ENCODE measurements at places on chromosomes 5 and 9.

DNA sequence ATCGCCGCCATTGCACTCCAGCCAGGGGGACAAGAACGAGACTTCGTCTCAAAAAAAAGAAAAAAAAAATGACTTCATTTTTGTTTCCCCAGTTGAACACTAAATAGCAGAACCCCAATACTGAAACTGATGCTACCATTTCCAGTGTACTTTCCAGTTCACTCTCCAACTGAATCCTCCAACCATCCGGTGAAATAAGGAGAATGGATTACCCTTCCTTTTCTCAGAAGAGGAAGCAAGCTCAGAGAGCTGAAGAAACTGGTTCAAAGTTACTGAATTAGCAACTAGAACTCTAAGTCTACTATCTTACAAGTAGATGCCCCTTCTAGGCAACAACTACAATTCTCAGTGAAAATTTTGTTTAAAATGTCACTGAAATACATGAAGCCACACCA lies 3.9 kb downstream of the FAM13B start:
- no peak for DNase-seq

DNA sequence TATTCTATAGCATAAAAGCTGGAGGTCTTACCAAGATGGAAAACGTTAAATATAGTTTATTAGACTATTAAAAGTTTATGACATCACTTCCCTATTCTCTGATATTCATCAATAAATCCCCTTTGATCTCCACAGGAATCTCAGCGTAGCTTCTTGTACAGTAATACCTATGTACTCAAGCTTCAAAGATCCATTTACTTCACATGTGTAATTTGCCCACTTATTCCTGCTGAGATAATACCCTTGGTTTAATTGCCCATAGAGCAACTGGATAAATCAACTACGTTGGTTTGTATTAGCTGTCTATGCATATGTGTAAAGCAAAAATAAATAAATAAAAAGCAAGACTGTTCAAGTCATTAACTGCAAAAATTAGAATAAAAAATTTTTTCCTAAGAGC lies 219.7 kb downstream of the EFNA5 start:
- DNase-seq = no peak

DNA sequence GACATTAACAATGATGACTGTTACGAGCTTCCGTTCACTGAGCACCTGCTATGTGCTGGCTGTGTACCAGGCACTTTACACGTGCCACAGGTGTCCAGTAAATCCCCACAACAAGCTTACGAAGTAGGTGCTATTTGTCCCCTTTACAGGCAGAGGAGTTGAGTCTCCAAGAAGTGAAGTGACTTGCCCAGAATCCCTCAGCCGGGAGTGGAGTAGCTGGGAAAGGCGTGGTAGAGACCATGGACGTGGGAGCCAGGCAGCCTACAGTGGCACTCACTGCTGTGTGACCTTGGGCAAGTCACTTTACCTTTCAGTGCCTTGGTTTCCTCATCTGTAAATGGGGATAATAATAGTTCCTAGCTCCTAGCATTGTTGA lies 669 bp upstream of the AMBP start:
- DNase-seq = no peak

- DNase-seq = no peak
These were observed 9.4 kb upstream of the SLC6A7 start for GRCh38 chr5:150180241-150181026.

- DNase-seq = no peak
These were observed 456.1 kb downstream of the DNAH5 start for GRCh38 chr5:13488254-13488931.

GRCh38 chr9:132896906-132897305 lies 18.2 kb downstream of the SPACA9 start:
- DNase-seq = no peak

DNA sequence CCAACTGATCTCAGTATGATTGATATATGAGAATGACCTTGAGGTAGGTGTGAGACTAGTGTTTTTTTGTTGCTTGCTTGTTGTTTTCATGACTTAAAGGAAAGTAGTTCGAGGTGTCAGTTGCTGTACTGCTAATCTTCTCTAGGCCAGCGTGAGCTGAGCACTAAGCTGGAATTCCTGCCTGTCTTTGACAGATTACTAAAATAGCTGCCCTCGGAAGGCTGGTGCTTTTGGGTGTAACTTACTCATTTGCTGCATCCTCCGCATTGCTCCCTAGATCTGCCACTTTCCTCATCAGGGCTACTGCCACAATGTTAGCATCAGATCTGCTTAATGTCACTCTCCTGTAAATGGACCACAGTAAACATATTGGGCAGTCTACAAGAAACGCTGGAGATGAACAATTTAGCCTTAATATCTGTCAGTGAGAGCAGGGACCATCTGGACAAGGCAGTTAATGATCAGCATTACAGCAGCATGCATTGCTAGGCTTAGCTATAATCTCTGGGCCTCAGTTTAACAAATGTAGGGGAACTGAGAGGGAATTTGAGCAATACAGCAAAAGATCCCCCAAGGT lies 106.6 kb upstream of the CDH6 start:
- no peak for DNase-seq

GRCh38 chr9:99085949-99086948 lies 18.7 kb upstream of the TGFBR1 start:
- DNase-seq = no peak

- no peak for DNase-seq
These were observed 118.4 kb upstream of the MAP3K1 start for GRCh38 chr5:56696900-56697299.

DNA sequence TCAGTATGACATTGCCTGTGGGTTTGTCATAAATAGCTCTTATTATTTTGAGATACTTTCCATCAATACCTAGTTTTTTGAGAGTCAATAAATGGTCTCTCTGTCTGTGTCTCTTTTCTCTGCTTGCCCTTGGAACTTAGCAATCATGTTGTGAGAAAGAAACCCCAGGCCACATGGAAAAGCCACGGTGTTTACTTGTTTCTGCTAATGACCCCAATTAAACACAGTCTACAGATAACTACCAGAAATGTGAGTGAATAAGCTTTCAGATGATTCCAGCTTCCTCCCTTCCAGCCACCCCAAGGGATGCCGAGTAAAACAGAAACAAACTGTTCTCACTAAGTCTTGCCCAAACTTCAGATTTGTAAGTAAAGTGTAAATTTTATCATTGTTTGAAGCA lies 584.9 kb downstream of the MAT2B start:
- no peak for DNase-seq

DNA sequence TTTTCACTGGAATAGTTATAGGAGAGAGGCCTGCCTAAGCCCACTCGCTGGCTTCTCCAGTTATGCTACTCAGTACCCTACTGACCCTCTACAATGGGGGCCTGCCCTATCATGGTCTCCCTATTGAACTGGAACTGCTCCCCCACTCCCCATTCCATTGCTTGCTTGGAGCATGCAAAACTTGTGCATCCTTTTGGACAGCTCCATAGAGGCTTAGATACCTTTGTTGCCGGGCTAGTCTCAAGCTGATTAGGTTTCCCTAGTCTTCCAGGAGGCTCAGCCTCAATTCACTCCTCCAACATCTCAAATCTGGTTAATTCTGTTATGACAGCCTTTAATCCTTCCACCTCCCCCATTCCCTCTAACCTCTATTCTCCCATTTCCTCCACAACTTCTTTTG lies 39.9 kb downstream of the KIF24 start:
- DNase-seq = no peak

DNA sequence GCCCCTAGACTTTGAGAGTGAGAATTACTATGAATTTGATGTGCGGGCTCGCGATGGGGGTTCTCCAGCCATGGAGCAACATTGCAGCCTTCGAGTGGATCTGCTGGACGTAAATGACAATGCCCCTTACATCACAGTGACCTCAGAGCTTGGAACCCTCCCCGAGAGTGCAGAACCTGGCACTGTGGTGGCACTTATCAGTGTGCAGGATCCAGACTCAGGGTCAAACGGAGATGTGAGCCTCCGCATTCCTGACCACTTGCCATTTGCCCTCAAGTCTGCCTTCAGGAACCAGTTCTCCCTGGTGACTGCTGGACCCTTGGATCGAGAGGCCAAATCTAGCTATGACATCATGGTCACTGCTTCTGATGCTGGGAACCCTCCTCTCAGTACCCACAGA lies 1.3 kb downstream of the PCDHGC4 start:
- DNase-seq = no peak

GRCh38 chr5:153543959-153544470 lies 53.5 kb downstream of the GRIA1 start:
- no peak for DNase-seq

DNA sequence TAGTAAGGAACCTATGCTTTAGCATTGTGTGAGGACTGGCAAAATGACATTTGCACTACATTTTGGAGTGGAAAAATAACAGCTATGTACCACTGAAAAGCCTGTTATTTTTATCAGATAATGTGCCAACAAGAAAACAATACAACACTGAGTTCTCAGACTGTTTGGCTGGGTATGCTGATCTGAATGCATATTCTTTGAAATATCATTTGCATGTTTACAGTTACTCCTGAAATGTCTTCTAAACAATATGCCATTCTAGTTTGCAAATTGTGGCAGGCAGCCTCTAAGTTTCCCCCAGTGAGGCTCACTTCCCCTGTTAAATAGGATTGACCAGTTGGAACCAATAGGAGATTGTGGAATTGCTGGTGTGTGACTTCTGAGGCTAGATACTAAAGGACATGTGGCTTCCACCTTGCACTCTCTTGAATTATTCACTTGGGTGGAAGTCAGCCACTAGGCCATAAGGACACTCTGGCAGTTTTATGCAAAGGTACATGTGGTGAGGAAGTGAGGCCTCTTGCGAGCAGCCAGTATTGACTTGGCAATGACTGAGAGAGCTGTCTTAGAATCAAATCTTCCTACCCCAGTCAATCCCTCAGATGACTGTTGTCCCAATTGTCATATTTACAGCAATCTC lies 250.4 kb upstream of the PCSK5 start:
- no peak for DNase-seq

DNA sequence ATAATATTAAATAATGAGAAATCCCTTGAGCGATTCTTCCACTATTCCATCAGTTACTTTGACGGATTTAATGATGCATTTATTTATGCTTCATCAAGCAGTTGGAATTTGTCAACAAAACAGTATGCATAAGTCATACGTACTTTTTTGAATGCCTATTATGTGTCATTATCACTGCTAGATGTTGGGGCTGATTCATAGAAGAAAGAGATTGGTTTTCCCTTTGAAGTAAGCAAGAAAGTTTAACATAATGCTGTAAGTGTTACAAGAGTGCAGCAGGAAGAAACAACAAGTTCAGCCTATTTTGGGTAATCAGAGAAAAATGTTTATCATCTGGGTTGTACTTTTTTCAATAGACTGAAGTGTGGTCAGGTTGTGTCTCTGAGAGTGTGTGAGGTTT lies 121.2 kb upstream of the RANBP3L start:
- peak; percentile 45 for DNase-seq

DNA sequence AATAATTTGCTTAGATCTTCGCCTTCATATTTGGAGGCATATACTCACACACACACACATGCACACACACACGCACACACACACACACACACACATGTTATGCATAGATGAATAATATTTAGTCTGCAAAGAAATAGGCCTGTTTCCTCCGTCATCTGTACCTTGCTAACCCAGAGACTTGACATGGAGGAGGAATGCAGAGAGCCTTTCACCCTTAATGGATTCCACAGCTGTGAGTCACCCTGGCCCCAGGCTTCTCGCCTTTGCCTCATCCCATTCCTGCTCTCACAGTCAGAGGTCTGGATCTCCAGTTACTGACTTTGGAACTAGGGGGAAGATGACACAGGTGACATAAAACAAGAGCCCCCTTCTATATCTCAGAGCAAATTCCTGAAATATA lies 29.7 kb downstream of the ZNF462 start:
- DNase-seq = peak; percentile 87

DNA sequence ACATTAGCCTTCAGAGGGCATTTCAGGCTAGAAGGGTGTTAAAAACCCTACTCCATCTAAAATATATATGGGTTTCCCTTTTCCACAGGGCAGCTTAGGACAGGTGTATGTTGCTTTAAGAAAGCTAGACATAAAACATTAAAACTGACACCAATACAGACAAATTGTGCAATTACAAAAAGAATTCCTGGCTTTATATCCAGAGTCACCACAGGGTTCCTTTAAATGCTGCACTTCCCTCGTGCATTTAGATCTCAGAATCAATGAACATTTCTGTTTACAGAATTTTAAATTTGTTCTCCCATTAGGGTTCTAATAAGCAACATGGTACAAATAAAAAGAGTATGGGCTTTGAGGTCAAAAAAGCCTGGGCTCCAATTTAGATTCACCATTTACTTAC lies 170.2 kb downstream of the MAPKAP1 start:
- no peak for DNase-seq

All from LoVo (cell line).